ENCODE measurements at places on chromosomes 4 and X.

- no peak for DNase-seq
These were observed 59.9 kb upstream of the AP1S2 start for GRCh38 chrX:15914486-15914885.

DNA sequence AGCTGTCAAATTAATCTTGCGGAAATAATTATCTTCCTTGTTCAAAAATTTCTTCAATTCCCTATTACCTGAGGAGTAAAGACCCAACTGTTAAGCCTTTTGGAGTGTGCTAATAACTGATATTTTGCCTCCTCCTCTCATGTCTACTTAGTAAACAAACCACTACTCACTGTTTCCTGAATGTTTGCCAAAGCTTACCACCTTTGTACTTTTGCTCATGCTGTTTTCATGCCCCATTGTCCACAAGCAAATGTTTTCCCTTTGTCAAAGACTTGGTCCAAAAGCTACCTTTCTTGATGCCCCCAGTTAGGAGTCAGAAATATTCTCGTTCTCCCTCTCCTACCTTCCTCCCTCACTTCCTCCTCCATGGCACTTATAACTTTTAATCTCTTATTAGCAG is 226.1 kb downstream of the ENOX2 start:
- DNase-seq = no peak

DNA sequence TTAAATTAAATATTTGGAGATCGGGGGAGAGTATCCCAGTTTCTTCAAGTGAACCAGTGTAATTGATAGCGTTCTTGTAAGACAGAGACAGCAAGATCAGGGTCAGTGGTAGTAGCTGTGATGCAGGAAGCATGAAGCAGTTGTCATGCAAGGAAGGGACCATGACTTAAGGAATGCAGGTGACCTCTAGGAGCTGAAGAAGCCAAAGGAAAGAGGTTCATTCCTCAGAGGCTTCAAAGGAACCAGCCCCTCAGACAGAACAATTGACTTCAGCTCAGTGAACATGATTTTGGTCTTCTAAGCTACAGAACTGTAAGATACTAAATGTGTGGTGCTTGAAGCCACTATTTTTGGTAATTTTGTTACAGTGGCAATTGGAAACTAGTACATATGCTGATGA is 51.6 kb downstream of the GLRB start:
- DNase-seq = no peak

DNA sequence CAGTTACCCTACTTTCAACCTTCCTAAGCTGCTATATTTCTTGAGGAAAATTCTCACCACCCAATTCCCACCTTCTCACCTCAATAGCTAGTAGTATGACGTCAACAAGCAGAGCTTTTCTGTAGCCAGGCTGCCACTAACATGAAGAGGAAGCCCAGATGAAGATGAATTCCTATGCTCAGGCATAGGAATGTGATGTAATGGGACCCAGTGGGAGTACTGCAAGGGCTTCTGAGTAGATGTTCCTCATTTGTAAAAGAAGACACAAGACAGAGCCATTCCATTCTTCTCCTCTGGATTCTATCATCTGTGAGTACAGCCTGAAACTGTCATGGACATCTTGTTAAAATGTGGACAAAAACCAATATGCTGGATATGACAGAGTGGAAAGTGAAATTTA is 81.6 kb upstream of the KLF3 start:
- DNase-seq = no peak

GRCh38 chrX:121864561-121864960 is 817.2 kb downstream of the GLUD2 start:
- DNase-seq = no peak

DNA sequence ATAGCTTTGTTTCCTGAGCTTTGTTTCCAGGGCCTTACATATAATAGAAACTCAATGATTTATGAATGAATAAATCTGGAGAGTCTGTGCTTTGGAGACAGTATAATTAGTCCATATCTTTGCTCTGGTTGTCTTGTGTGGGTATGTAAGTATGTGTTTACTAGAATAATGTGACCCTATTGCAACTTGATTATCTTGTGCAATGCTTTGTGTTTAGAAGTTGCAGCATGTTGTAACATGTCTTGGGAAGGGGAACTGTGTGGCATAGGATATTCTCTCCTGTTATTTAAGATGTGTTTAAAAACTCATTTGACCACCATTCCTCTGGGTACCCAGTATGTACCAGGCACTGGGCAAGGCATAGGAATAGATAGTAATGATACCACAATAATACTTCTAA is 6.1 kb downstream of the SPATA18 start:
- no peak for DNase-seq

DNA sequence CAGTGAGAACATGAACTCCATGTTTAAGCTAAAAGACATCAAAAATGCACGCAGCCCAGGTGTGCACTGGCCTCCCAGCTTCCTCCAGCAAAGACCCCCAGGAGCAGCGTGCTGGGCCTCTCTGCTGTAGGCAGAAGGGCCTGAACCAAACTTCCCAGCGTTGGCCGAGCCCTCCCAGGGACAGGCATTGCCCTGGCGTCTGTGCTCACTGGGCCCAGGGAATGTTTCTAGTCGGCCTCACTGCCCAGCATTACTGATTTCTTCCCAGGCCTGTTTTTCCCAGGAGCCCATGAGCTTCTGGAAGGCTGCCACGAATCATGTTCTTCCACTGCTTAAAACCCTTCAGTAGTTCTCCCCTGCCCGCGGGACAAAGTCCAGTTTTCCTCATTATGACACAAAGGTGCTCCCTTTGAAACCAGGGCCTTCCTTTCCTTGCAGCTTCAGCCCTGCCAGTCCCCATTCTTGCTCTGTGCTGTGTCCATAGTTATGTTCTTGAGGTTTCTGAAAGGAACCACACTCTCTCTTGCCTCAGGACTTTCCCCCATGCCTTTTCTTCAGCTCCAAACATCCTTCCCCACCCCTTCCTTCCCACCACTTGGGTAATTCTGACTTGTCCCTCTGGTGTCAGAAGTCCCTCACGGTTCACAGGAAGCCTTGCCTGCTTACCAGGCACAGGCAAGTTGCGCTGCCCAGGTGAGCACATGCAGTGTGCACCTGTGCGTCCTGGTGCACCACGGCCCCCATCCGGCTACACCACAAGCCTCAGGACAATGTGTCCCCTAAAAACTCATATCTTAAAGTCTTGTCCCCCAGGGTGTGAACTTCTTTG is 93.4 kb upstream of the ENPP6 start:
- DNase-seq = no peak

DNA sequence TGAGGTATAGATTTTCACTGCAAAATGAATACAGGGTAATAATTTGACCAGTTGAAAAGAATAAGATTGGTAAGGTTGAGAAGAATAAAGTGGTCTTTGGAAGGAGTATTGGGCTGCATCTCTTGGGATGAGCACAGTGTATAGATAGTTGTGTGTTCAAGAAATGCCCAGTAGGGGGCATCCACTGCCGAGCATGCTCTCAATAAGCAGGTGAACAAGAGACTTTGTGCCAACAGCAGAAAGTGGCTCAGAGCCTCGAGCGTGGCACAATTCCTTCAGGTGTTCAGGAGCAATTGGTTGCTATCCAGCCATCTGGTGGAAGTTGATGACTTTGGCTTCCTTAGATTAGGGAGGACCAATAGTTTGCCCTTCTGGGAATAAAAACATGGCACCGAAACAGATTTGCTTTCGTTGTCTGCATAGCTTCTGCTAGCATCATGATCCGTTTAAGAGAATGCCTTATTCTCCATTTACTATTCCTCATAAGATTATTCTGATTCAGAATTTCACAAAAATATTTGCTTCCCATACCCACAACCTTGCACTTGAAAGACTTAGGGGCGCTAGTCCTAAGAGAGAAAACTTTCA is 258.1 kb upstream of the NEIL3 start:
- DNase-seq = no peak

DNA sequence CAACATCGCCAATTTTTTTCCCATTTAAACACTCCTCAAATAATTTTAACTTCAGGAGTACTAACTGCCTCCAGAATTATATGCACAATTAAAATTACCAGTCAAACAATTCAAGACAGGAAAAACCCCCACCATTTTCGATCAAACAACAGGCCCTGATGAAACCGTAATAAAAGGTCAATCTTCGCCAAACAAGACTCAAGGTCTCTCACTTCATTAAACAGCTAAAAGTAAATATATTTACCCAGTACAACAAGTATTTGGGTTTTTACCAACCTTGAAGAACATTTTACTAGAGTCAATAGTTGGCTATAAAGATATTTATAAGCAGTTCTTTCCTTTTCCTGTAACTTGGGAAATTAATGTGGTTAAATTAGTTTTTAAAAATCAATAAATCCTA is 28.3 kb downstream of the RFC1 start:
- no peak for DNase-seq

DNA sequence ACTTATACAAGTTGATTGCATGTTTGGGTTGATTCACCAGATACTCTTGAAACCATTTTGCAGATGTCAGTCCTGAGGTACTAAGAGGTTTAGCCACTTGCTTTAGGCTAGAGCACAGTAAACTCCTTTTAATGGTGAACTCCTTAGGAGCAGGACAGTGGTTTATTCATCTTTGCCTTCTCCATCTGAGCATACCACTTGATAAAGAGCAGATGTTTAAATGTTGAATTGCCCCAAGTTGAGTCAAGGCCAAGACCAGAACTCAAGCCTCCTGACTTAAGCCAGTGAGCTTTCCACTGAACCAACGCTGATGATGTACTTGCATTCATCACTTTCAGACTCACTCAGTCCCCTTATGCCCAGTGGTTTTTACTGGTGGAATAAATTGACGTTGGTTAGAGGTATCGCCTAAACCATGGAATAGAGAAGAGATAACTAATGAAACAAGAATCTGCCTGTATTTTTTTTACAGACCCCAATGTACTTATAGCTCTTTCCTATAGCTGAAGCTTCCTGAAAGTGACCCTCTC is 7.5 kb downstream of the DAPP1 start:
- no peak for DNase-seq

DNA sequence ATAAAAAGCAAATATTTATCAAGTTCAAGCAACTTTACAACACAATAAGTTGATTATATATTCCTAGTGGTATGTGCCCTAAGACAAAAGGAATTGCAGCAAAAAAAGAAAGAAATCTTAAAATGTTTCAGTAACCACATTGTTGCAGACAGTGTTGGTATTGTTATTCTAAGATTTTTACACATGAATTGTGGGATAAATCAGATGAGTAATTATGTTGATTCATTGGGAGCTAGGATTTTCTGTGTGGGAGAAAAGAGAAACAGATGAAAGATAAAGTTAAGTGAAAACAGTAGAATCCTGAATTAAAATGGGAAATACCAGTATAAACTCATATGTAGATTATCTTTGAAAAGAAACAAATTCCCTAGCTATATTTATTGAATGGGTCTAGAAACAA is 362.4 kb downstream of the PPP3CA start:
- DNase-seq = peak; percentile 77

Measured in COLO829 (cell line).